ENCODE measurements at places on chromosomes 1 and 21. TPM values are rescaled to one million over a fixed set of nuclear protein-coding genes. Genes with fewer than 3 reads are reported as not detected.

The COPA gene
- total RNA-seq: 180 TPM

The ALPL gene
- total RNA-seq: 0.59 TPM

The GJA5 gene
- total RNA-seq: 0.62 TPM

- DNase-seq: no peak
- peaks cover 36% of the 10 kb centered on the region for H3K4me1 ChIP-seq
- H3K27ac ChIP-seq: peak overlapping the region; percentile 24
- no peak overlapping the region for H3K4me3 ChIP-seq
- no peaks in the 10 kb centered on the region for H3K27me3 ChIP-seq
Observed at GRCh38 chr1:112817555-112818373, 102.6 kb upstream of the PPM1J start.

The TUFT1 gene
- 14.8 TPM for total RNA-seq

The KCNQ4 gene
- 0.79 TPM for total RNA-seq

DNA sequence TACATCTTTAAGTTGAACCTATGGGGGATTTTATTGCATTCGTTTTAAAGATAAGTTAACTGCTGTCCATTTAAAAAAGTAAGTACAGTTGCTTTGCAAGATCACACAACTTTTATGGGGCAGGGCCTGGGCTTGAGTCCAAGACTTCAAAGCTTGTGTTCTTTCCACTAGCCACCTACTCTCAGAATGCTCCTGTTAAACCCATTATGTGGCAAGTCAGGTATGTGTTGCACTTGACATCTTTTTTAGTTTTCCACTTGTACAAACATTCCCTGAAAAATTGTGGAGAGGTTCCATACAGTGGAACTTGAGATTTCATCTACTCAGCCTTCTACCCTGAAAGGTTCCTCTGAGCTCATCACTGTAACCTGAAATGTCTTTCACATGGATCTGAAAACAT lies 235.5 kb upstream of the SGIP1 start:
- DNase-seq: no peak
- no peak overlapping the region for H3K4me3 ChIP-seq
- no peak overlapping the region for H3K27ac ChIP-seq
- peaks cover 23% of the 10 kb centered on the region for H3K4me1 ChIP-seq

DNA sequence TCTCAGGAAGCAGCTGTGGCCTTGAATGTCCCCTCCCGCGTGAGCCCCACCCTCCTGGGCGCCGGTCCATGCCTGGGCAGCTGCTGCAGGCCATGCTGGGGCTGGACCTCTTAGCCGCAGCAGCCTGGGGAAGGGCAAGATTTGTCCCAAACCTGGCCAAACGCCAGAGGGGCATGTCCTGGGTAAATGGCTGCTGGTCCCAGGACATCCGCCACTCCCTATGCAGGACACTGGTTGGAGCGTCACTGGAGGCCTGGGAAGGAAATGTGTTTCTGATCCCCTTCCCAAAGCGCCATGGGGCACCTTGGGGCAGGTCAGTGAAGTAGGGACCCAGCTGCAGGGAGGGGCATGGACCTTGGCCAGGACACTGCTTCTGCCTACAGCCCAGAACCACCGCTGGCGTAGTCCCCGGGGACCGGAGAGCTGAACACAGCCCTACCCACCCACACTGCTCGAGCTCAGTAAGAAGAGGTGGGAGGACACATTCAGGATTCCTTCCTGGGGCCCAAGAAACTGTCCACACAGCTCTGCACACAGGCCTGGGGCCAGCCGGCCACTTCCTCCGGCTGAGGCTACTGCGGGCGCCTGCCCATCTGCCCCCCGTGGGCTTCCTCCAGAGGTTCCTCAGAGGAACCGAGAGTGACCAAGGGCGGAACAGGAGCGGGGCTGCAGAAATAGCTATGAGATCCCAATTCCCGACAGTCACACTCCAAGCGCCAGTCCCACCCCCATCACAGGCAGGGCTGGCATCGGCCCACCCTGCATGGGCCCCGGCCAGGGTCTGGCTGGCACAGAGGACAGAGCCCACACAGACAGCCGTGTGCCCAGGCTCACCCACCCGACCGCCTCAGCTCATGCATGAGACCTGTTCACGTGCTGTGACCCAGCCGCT lies 10.8 kb upstream of the PLEKHG5 start:
- no peaks in the 10 kb centered on the region for H3K36me3 ChIP-seq
- peaks cover 19% of the 10 kb centered on the region for H3K4me1 ChIP-seq
- DNase-seq: no peak
- H3K27ac ChIP-seq: no peak overlapping the region
- no peaks in the 10 kb centered on the region for H3K27me3 ChIP-seq

GRCh38 chr1:116330846-116331245 lies 42.2 kb upstream of the ATP1A1 start:
- H3K4me3 ChIP-seq: no peak overlapping the region
- no peak overlapping the region for H3K27ac ChIP-seq
- peaks cover 4% of the 10 kb centered on the region for H3K27me3 ChIP-seq
- no peak for DNase-seq

The CFHR2 gene
- total RNA-seq: not detected

- H3K27me3 ChIP-seq: peaks cover 13% of the 10 kb centered on the region
- DNase-seq: no peak
- H3K36me3 ChIP-seq: no peaks in the 10 kb centered on the region
- no peak overlapping the region for H3K4me3 ChIP-seq
Observed at GRCh38 chr21:26973226-26973625, 6.3 kb upstream of the ADAMTS5 start.

- H3K4me3 ChIP-seq: no peak overlapping the region
- peaks cover 5% of the 10 kb centered on the region for H3K4me1 ChIP-seq
- no peaks in the 10 kb centered on the region for H3K36me3 ChIP-seq
Observed at GRCh38 chr1:117675907-117676430, 70.1 kb downstream of the TENT5C start.

- H3K27ac ChIP-seq: no peak overlapping the region
- no peak overlapping the region for H3K4me3 ChIP-seq
- no peaks in the 10 kb centered on the region for H3K27me3 ChIP-seq
- H3K36me3 ChIP-seq: no peaks in the 10 kb centered on the region
- DNase-seq: no peak
Observed at GRCh38 chr1:195941314-195941713, 666.9 kb downstream of the KCNT2 start.

- no peak overlapping the region for H3K4me3 ChIP-seq
- no peaks in the 10 kb centered on the region for H3K27me3 ChIP-seq
- no peak for DNase-seq
- H3K27ac ChIP-seq: no peak overlapping the region
Observed at GRCh38 chr1:42240966-42241755, 76.6 kb upstream of the GUCA2A start.

The FMN2 gene
- 0.33 TPM for total RNA-seq

The GNAT2 gene
- total RNA-seq: not detected

The KRTAP21-2 gene
- not detected for total RNA-seq

DNA sequence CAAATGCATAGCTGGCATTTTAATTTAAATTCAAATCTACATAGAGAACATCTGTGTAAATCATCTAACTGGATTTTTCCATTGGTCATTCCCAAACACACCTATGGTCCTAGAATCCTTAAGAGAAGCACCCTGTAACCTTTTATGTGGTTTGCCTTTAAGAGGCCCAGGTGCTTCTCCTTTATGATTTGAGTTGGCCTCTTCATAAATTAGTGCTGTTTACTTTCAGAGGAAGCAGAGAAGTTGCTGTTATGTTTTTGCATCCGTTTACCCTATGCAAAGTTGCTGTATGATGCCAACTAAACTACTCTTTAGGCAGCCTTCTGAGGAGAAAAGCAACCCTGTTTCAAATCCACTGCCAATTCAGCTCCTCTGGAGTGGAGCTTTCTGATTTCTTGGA lies 193.8 kb downstream of the HS2ST1 start:
- no peak overlapping the region for H3K27ac ChIP-seq
- H3K27me3 ChIP-seq: no peaks in the 10 kb centered on the region
- H3K36me3 ChIP-seq: peaks cover 2% of the 10 kb centered on the region
- no peak for DNase-seq

The AQP10 gene
- 1.00 TPM for total RNA-seq

GRCh38 chr1:178172939-178173338 lies 79.0 kb downstream of the RASAL2 start:
- peaks cover 18% of the 10 kb centered on the region for H3K4me1 ChIP-seq
- no peak overlapping the region for H3K27ac ChIP-seq
- no peak for DNase-seq
- no peaks in the 10 kb centered on the region for H3K27me3 ChIP-seq

DNA sequence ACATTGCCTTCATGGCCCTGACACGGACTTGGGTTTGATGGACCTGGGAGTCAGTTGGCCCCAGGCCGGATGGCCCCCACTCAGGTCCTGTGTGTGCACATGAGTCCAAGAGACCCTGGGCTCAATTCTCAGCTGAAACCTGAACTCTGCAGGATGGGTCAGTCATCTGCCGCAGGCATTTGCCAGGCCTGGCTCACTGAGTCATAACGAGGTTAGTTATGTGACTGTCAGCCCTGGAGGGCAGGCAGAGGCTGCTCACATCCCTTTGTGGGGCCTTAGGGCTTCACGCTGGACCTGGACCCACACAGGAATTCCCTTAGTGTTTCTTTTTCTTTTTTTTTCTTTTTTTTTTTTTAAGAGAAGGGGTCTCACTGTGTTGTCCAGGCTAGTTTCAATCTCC lies 46.5 kb downstream of the PSMG1 start:
- H3K36me3 ChIP-seq: no peaks in the 10 kb centered on the region
- peak overlapping the region; percentile 88 for H3K27ac ChIP-seq
- no peak for DNase-seq
- H3K4me1 ChIP-seq: peaks cover 14% of the 10 kb centered on the region

The ERVH48-1 gene
- total RNA-seq: 4.5 TPM

The AGRN gene
- total RNA-seq: 532 TPM

DNA sequence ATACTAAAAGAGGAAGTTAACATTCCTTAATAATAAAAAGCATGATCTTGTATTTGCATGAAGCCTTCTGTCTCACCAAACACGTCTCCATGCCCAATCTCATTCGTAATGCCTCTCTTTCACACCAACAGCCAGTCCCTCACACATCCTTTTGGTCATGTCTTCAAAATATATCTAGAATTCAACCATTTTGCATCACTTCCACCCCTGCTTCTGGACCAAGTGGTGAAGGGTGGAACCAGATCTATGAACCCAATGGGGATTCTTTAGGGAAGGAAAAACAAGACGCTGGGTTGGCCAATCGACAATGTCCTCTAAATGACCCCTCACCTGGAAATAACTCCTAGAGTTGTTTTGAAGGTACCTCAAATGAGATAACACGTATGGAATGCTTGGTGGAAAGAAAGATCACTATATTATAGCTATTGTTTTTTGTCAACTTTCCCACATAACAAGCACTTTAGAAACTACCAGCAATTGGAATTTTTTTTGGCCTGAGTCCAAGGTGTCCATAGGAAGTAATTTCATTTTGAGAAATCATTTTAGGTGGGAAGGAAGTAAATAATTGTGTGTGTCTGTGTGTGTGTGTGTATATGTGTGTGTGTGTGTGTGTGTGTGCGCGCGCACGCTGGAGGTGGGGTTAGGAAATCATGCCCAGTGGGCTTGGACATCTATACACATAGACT lies at the start of gene KCNA10:
Gene KCNA10, minus strand, starts transcription at position 51 of the 686 bp plus-strand sequence. CDS start 388 bp downstream, outside the sequence.
- H3K36me3 ChIP-seq: no peaks in the 10 kb centered on the region
- H3K4me1 ChIP-seq: peaks cover 9% of the 10 kb centered on the region
- DNase-seq: no peak
- H3K27ac ChIP-seq: no peak within 1 kb of the TSS
- H3K27me3 ChIP-seq: peaks cover 48% of the 10 kb centered on the region
- no peak within 1 kb of the TSS for H3K4me3 ChIP-seq
